ENCODE measurements at places on chromosomes 12 and 14.
A peak's percentile ranks its signal among the peaks of the same experiment; 100 is the strongest.

GRCh38 chr12:65960820-65961189 lies 136.5 kb downstream of the HMGA2 start:
- no peak for DNase-seq

- no peak for DNase-seq
Observed at GRCh38 chr12:119158402-119158801, 20.3 kb upstream of the HSPB8 start.

DNA sequence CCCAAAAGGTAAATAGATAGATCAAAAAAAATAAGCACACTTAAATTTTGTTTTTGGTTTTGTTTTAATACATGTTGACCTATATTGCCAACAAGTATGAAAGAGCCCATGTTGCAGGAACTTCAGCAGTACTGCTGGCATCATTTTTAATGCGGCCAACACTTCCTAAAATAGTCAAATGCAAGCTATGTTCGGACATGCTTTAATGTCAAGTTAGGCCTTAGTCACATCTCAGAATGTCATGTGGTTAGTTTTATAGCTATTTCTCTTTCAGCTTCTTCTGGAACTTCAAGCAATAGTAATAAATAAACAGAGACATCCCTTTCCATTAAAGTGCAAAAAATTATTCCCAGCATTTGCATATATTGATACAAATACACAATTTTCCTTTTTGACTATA lies 153.4 kb downstream of the PIK3C2G start:
- no peak for DNase-seq

DNA sequence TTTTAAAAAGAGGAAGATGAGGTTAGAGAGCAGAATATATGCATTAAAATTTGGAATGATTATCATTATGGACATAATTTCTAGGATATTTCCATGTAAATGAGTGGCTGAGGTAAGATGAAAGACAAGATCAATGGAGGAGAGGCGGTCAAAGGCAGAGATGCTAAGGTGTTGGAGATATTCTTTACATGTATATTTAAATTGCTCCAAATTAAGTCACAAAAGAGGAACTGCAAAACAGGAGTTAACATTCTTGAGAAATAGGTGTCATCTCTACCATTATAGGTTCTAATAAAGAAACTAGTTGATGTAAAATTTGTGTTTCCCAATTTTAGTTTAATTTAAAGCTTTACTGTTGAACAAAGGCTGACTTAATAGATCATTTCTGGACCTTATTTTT lies 268.5 kb upstream of the PPFIA2 start:
- no peak for DNase-seq

DNA sequence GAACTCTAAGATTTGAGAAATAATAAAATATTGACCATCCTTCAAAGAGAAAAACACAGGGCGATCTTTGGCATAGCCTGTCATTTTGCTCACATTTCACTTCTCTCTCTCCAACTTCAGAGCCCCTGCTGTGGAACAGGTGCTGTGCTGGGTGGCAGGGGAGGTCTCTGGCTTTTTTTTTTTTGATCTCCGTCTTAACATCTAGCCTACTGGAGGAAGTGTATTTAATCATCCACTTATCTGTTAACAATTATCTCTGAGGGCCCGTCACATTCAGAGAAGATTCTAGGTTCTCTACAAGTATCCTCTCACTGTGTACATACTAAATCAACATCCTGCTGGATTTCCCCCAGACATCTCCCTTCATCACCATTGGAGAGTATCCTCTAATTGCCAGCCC lies 34.1 kb downstream of the CHST11 start:
- DNase-seq, result no peak

GRCh38 chr14:67045440-67045839 lies 143.8 kb upstream of the GARIN2 start:
- no peak for DNase-seq

- peak; percentile 80 for DNase-seq
Observed at GRCh38 chr12:15209782-15210181, 11.4 kb downstream of the RERG start.

DNA sequence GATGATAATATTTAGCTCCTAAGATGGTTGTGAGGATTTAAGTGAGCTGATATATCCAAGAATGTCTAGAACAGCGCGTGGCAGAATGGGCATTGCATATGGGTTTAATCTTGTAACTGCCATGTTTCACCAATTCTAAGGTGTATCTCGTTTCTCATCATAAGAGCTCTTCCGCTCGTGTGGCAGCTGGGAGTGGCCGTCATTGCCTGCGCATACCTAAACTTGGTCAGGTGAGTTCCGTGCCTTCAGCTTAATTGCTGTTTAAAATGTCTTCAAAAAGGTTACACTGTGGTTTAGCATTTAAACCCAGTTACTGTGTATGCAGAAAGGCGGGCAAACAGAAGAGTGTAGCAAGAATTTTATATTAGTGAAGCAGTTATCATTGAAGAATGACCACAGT lies 4.5 kb upstream of the AQP2 start:
- DNase-seq, result no peak

DNA sequence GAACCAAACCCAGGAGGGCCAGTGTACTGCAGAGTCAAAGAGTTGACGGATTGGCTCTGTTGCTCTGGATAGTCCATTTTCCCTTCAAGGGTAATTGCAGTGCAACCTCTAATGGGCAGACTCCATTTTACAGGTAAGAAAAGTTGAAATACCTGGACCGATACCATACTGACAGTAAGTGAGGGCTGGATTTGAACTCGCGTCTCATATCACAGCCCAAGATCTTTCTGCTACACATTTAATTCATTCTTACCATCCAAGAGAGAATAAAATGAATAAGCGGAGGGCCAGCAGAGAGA lies 356 bp upstream of the ZC3H14 start:
- no peak for DNase-seq

GRCh38 chr12:685388-685787 lies 22.1 kb upstream of the NINJ2 start:
- DNase-seq, result peak; percentile 18

- peak; percentile 91 for DNase-seq
Observed at GRCh38 chr14:101962503-101962874, 1.9 kb upstream of the DYNC1H1 start.

- no peak for DNase-seq
Observed at GRCh38 chr12:120394483-120395367, 25.8 kb upstream of the MSI1 start.

GRCh38 chr12:68557011-68557730 lies 53.5 kb upstream of the RAP1B start:
- DNase-seq, result peak; percentile 97

DNA sequence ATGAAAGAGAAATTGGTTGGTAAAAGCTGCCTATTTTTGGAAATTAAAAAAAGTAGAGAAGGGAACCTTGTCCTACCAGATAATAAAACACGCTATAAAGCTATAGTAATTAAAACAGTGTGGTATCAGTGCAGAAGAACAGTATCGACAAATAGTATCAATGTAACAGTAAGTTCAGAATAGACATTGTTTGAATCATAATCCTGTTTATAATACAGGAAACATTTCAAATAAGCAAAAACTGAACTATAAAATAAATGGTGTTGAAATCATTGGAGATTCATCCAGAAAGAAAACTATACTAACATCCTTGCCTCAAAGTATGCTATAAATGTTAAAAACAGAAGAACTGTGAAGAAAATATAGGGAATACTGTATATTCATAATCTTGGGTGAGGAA lies 54.2 kb upstream of the NAP1L1 start:
- DNase-seq, result no peak

- peak; percentile 35 for DNase-seq
Observed at GRCh38 chr14:37246427-37246829, 48.7 kb downstream of the MIPOL1 start.

- DNase-seq, result no peak
Observed at GRCh38 chr12:91804533-91804932, 341.1 kb downstream of the BTG1 start.

DNA sequence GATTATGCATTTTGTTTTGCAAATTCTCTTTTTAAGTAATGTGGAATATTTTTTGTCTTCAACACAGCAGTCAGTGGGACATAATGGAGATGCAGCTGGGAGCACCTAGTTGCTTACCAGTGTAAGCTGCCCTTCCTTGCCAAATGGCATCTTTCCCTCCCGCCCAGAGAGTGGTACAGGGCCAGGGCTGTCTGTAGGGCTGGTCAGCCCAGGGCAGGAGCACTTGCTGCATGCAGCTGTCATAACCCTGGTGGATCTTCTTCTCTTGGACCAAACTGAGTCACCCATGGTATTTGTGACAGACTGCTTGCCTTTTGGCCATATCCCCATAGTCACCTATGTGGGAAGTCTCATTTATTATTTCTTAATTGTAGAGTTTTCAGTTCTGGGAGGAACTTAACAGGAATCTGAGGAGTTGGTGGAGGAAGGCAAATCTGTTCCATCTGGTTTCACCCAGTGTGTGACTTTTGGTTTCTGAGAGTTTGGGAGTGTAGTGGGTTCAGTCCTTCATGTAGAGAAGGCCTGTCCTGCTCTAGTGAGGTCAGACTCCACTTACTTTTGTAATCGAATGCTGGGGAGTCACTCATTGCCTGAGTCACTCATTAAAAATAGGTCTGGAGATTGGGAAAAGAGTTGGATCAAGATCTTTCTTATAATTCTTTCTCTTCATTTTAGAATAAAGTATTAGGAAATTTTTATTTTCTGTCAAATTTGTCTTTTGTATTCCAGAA lies 62.0 kb upstream of the ASPG start:
- DNase-seq, result no peak

GRCh38 chr14:49999826-50000379 lies 107.0 kb downstream of the ARF6 start:
- no peak for DNase-seq

GRCh38 chr14:69620211-69620611 lies 8.8 kb downstream of the SUSD6 start:
- no peak for DNase-seq

DNA sequence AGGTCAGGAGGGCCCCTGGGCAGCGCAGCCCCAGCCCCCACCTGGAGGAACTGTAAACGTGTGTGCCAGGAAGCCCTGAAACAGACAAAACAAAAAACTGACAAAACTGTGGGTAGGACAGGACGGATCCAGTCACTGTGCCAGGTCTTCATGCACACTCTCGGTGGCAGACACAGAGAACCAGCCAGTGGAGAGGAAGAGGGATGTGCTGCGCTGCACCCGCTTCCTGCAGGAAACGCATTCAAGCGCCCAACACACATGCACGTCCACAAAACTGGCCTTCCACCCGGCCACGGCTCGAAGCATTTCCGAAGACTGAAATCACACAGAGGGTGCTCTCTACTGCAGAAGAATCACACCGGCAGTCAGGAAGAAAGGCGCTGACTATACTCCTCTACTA lies 16.9 kb downstream of the BRF1 start:
- DNase-seq, result no peak

DNA sequence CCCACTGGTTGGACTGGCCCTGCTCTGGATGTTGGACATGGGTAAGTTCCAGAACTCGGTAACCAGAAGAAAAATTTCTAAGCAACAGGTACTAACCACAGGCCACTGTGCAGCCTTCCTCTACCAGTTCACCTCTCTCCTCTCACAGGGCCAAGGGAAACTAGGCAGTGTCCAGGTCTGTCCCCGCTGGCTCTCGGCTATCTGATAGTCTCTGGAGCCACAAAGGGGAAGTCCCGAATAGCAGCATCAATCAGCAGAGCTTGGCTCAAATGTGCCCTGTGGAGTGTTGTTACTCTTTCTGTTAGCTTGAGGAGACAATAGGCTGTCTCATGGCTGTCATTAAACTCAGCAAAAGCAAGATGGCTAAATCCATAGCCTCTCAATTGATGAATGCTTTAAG lies 73.2 kb downstream of the TSPAN11 start:
- DNase-seq, result no peak

DNA sequence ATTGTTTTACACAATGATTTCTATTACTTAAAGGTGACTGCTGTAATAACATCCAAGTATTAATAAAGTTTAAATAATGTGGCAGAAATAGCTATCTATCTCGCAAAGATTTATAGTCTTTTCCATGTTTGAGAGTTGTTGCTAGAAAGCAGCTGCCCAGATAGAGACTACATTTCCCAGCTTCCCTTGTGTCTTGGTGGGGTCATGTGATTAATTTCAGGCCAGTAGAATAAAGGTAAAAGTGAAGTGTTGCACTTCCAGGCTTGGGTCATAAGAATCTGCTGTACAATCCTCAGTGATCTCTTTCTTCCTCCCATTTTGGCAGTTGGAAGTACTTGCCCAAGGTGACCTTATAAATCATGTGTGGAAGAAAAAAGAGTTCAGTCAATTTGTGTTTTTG lies 449.7 kb upstream of the USP15 start:
- no peak for DNase-seq

- DNase-seq, result no peak
Observed at GRCh38 chr12:9264546-9264945, 56.4 kb upstream of the PZP start.

GRCh38 chr12:84660139-84660538 lies 252.5 kb downstream of the SLC6A15 start:
- no peak for DNase-seq

GRCh38 chr12:32679091-32679919 lies at the start of gene DNM1L:
Gene DNM1L (plus strand): TSS chr12:32679301. CDS start chr12:32679364, 63 bp downstream.
- DNase-seq, result peak; percentile 97

DNA sequence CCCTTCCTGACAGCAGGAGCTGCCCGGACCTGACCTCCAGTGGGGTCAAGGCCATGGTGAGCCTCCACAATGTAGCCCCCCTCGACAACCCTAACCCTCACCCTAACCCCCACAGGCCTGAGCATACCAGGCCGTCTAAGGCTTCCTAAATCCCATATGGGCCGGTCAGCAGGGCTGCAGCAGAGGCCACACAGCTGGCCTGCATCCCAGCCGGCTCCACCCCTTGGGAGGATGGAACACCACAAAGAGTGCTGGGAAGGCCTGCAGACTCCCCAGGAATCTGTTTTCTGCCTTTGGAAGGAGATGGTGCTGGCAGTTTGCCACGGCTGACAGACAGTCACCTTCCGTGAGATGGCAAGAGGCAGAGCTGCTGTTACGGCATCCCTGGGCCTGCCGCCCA lies 2.8 kb downstream of the TMEM179 start:
- peak; percentile 10 for DNase-seq

GRCh38 chr14:94826774-94827173 lies 56.9 kb upstream of the GSC start:
- no peak for DNase-seq

GRCh38 chr14:101590616-101591015 lies 29.3 kb downstream of the DIO3 start:
- DNase-seq, result no peak

DNA sequence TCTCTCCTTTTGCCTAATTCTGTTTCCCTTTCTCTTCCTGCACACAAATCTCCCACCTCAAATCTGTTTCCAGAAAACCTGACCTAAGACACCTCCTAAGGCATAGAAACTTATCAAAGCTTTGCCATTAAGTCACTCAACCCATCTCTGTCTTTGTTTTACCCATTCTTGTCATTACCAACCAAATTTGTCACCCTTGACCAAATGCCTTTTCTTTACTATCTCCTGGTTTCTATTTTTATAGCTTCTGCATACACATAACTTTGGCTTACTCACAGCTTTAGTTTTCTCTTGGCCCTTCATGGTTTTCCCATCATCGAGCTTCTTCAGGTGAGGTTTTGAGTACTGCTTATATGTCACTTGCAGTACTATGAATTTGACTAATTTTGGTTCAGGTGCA lies 184.2 kb downstream of the BCAT1 start:
- DNase-seq, result no peak

- peak; percentile 48 for DNase-seq
Observed at GRCh38 chr12:28780096-28780495, 369.0 kb upstream of the FAR2 start.

GRCh38 chr12:19910681-19911080 lies 457.7 kb upstream of the PDE3A start:
- DNase-seq, result peak; percentile 78

GRCh38 chr12:111469401-111469800 lies 63.7 kb downstream of the SH2B3 start:
- DNase-seq, result peak; percentile 31

GRCh38 chr12:51443573-51443972 lies 18.9 kb downstream of the SLC4A8 start:
- DNase-seq, result no peak

All from fibroblast of skin of right biceps (primary cell).